NCI-H1694 (cell line): ENCODE measurements at places on chromosomes 3 and 15.

DNA sequence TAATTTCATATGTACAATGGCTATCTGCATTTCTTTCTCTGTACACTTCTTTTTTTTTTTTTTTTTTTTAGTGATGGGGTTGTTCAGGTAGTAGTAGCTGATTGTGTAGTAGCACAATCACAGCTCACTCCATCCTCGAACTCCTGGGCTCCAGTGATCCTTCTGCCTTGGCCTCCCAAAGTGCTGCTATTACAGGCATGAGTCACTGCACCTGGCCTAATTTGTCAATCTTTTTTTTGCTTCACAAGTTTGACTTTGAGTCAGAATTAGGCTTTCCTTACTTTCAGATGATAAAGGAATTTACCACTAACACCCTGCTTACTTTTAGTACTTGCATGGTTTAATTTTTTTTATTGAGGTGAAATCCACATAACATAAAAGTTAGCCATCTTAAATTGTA, 28.0 kb downstream of the MAP1A start:
- DNase-seq, result no peak

GRCh38 chr3:42662037-42662812, 8.7 kb downstream of the ZBTB47 start:
- DNase-seq, result no peak

DNA sequence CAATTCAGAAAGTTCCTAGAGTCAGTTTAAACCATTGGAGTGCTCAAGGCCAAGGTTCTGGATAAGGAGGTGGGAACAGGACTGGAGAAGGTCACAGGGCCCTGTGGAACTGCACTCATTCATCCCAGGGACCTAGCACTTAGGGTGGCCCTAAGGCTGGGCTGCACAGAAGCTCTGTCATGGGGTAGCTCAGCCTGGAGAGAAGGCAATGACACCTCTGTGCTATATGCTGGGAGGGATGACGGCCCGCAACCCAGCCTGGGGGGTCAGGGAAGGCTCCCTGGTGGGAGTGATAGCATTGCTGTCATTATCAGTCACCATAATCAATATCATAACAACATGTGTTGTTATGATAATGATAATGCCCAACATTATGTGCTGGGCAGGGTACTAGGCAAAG, 13.4 kb downstream of the RBP1 start:
- DNase-seq, result no peak

GRCh38 chr3:116470605-116471197, 25.4 kb upstream of the LSAMP start:
- no peak for DNase-seq

DNA sequence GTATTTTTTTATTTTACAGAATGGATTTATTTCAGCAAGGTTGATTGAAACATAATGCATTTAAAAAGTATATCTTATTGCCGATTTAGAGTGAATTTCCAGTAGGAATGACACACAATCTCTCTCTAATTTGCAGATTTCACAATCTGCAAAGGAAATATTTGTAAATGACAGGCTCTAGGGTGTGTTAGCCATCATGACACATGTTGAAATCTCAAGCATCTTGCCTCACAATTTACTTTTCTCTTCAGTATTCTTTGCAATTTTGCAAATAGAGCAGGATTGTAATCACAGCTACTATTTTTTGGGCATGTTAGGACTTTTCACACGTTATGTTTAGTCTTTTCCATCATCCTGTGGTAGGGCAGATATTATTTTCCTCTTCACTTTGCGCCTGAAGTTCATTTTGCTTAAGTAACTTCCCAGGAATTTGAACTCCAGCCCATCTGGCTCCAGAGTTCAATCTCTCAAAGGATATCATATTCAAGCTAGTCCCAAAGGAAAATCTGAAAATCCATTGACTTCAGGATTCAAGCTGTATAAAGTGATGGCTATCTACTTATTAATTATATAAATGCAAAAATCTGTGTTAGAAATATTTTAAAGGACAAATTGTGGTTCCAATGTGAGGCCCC, 55.4 kb downstream of the ATP13A4 start:
- no peak for DNase-seq

DNA sequence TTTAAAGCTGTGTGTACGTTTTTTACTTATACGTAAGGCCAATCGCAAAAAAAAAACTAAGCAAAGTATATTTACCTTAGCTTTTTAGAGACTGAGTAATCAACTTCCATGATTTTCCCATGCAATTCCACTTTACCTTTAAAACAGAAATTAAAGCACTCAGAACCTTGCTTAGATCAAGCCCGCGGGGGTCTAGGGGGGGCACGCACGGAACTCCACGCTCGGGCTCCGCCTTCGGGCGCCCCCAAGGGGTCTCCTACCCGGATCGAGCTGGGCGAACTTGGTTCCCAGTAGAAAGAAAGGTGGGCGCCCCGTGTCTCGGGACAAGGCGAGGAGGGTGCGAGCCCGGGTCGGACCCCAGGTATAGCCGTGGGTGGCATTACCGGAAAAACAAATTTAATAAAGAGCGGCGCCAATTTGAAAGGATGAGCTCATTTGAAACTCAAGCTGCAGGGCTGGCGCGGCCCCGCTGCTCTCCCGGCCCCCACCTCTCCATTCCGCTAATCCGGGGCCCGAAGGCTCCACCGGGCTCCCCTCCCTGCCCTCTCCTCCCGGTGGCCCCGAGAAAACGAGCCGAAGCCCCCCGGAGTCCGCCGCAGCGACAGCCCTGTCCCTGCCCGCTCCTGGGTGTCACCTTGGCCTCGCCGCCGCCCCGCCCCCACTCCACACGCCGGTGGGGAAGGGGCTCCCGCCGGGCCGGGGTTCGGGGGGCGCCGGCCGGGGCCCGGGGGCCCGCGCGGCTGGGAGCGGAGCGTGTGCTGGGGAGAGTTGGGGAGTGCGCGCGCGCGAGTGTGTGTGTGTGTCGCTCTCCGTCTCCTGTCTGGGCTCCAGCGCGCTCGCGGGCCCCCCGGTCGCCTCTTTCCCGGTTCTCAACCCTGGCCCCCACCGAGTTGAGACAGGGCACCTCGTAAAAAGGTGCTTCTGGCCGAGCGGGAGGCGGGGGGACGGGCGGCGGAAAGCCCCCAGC, 1.5 kb downstream of the IGF2BP2 start:
- DNase-seq, result no peak

- DNase-seq, result no peak
Observed at GRCh38 chr3:41649129-41649739, 312.7 kb downstream of the ULK4 start.

GRCh38 chr3:78569804-78570203, 1198.0 kb downstream of the ROBO1 start:
- no peak for DNase-seq

GRCh38 chr3:150251187-150252062, 156.7 kb upstream of the TSC22D2 start:
- DNase-seq, result no peak
